ENCODE measurements at places on chromosomes 16 and 17.

DNA sequence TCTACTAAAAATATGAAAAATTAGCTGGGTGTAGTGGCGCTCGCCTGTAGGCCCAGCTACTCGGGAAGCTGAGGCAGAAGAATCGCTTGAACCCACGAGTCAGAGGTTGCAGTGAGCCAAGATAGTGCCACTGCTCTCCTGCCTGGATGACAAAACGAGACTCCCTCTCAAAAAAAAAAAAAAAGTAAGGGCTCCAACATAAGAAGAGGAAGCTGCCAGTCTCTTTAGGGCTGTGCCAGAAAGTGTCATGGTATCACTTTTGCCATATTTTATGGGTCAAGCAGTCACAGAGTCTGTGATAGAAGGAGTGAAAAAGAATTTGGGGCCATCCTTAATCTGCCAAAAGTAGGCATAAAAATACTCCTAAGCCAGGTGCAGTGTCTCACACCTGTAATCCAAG, 1.4 kb upstream of the PIPOX start:
- DNase-seq, result no peak

DNA sequence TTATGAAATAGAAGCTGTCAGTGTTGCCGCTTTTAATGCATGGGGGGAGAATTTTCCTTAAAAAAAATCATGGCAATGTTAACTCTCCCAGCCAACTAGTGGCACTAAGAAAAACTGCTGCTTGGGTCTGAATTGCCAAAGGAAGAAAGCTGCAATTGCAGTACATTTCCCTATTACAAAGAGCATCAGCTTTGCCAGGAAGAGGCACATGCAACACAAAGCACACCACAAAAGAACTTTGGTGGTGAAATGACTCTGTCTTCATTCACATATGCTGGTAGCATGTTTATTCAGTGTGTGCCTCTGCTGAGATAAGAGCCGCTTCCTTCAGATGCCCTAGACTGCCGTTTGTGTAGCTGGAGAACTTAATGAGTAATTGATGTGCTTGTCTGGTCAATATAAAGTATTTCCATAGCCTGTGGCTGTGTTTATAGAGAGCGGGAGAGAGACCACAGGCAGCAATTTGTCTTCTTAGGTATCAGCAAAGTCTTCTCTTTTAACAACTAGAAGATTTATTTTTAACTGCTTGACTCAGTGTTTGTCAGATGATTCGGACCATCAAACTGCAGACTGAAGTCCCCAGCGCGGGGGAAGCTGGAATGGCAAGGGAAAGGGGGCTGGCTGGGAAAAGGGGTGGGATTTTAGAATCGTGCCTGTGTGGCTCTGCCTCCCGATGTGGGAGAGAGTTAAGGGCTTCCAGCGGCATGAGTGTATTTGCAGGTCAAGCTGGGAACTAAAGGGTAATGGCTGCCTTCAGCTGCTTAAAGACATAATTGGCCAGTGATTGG, 115.1 kb downstream of the MRTFB start:
- no peak for DNase-seq

DNA sequence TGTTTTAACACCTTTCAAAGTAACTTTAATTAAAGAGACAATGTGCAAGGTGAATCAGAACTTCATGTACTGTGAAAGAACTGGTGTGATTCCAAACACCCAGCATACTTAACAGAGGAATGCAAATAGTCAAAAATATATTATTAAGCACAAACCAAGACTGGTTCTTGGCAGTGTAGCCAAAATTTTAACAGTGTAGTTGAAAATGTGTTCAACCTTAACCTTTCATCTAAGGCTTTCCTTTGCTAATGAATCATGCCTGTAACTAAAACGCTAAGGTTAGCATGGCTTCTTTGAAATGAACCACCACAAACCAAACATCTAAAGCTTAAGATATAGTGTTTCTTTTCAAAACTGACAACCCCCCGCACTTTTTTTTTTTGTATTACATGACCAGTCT, 146.3 kb upstream of the AXIN2 start:
- no peak for DNase-seq

GRCh38 chr17:42494673-42495072, 36.0 kb downstream of the ATP6V0A1 start:
- DNase-seq, result no peak

DNA sequence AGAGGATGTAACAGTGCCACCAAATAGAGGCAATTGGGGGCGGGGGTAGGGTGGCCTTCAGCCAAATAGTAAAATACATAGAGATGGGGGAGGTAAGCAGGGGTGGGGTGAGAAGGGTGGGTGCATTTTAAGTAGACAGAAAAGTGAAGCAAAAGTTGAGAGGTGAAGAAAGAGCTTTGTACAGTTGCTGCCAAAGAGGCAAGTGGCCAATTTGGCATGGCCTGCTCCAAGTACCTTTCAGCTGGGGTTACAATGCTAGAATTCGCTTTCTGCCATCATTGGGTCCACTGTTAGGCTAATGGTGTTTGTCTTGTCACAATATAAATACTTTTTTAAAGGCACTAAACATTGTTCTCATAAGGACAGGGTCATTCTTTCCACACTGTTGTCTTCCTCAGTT, 5.2 kb upstream of the TMEM97 start:
- DNase-seq, result no peak

DNA sequence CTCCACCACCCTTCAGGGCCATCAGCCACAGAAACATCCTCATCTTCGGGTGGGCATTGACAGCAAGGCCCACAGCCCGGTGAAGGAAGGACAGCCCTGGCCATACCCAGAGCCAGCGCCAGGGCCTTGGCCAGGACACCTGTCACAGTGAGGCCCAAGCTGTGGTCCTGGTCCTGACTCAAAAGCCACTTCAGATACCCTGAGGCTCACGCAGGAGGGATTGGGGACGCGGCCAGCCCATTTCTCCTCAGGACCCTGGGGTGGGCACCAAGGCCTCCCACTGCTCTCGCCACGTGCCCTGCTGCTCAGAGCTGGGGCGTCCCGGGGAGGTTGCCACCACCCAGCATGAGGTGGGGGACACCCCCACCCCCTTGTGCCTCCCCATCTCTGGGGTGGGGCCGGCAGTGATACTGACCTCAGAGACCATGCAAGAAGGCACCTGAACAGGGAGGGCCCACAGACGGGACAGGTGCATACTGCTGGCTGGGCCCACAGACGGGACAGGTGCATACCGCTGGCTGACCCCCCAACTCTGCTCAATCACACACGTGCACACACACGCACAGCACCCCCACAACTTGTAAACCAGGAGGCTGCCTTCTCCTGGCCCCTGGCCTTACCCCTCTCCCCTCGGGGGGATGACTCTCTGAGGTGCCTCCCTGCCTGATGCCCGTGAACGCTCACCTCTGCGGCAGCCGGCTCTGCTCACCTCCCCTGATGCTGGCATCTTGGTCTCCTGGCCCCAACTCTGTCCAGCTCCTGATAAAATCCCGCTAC, 14.2 kb downstream of the SLC7A5 start:
- no peak for DNase-seq

GRCh38 chr17:30449480-30449879, 27.7 kb upstream of the GOSR1 start:
- DNase-seq, result no peak

GRCh38 chr17:69608808-69609472, 194.4 kb downstream of the MAP2K6 start:
- no peak for DNase-seq

GRCh38 chr16:14513389-14514107, 116.5 kb downstream of the PARN start:
- no peak for DNase-seq

DNA sequence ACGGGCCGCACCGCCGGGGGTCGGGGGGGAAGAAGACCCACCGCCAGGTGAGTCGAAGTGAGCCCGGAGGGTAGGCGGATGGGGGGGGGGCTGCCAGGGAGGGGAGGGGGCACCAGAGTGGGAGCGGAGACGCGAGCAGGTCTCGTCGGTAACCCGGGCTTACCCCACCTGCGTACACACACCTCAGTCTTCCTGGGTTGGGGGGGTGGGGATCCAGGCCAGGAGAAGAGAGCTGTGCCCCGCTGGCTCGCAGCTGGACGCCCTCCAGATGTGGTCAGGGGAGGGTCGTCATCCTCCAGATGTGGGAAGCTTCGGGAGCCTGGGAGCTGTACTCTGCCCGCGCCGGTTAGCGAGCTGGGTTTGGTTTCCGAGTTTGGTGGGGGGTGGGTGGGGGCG, 1.2 kb downstream of the CACNA1G start:
- no peak for DNase-seq

GRCh38 chr17:13520899-13521572, 80.7 kb downstream of the HS3ST3A1 start:
- no peak for DNase-seq

DNA sequence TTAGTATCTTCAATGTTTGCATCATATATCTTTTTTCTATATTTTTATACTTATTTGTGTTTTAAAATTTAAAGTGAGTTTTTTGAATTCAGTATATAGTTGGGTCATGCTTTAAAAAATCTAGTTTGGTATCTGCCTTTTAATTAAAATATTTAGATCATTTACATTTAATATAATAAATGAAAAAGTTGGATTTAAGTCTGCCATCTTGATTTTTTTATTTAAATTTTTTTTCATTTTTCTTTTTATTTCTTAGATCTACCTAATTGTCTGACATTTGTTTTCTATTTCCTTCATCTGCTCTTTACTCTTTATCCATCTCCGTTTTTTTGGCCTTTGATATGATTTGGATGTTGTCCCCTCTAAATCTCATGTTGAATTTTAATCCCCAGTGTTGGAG, 50.0 kb upstream of the N4BP1 start:
- no peak for DNase-seq

GRCh38 chr16:59013930-59014329, 279.8 kb upstream of the GOT2 start:
- DNase-seq, result no peak

DNA sequence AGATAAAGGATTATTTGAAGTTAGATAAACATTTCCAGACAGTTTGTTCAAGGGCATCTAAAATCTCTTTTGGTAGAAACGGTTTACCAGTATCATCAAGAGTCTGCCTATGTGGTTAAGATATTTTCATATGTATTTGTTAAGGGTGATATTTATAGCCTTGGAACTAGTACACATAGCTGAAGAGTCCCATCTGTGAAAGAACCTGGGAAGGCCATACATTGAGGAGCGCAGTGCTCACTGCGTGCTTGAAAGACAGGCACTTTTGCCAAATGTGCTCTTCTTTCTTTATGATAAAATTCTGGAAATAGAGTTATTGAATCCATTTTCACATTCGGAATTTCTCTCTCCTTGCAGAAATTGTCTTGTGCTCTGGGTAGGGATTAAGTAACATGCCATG, 7.7 kb downstream of the IGSF6 start:
- no peak for DNase-seq

DNA sequence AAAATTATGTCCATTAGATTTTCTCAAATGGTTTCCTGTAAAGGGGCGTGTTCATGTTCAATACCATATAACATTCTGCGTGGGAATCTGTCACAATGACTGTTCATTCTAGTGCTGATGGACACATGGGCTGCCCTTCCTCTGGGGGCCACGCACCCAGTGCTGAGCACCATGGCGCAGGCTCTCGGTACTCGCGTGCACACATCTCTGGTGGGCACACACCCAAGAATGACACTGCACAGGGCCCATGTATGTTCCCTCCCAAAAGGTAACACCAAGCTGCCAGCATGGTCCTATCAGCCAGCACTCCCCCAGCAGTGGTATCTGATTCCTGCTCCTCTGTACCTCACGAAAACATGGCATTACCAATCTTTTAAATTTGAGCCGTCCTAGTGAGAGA, 13.7 kb downstream of the B9D1 start:
- no peak for DNase-seq

GRCh38 chr16:88048985-88049384, 97.8 kb downstream of the BANP start:
- DNase-seq, result no peak

DNA sequence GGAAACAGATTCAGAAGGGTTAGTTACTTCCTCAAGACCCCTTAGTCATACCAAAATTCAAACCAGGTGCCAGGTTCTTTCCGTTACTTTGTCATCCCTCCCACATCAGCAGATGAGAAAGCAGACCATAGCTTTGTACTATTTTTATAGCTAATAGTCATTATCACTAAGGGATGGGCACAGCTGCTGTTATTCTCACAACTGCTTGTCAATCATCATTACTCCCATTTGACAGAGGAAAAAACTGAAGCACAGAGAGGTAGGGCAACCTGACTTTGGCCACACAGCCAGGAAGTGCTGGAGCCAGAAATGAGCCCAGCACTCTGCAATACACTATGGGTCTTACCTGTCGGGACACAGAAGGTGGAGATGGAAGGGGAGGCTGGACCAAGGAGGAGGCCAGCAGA, 30.0 kb downstream of the TEKT5 start:
- no peak for DNase-seq

DNA sequence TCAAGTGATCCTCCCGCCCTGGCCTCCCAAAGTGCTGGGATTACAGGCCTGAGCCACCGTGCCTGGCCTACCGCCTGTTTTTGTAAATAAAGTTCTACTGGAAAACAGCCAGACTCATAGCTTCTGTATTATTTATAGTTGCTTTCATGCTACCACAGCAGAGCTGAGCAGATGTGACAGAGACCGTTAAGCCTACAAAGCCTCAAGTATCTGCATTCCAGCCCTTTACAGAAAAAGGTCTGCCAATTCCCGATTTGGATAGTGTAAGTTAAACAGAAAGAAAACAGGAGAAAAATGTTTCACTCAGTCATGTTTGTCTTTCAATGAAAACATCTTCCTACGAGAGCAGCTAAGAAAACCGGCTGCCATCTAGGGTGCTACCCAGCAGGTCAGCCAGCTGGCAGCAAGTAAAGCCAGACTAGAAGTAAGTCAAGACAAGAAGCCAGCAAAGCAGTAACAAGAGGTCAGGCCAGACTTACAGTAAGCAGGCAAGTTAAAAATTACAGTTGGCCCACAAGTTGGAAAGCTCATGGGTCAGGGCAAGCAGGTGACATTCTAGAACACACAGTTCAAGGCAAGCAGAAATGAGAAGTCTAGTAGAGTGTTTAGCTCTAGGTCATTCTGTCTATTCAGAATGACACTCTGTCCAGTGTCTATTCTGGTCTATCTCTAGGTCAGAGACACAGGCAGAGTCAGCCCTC, 17.7 kb downstream of the NCBP3 start:
- no peak for DNase-seq

DNA sequence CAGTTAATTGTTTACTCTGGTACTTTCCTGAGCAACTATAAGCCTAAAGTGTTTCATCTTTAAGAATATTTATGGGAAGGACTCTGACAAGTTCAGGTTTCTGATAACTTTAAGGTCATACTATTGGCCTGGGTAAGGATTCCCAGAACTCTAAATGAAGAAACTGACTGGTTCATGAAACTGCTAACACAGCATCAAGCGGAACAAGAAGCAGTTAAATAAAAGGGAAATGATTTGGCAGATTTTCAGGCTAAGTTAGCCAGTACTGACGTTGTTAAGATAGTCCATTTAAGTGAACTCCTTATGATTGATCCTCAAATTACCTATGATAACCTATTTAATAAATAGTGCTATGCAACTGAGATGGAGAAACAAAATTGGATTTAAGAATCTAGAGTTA, 101.6 kb upstream of the CES5A start:
- no peak for DNase-seq

- DNase-seq, result no peak
Measured at GRCh38 chr17:43342589-43342890, 56.3 kb upstream of the ARL4D start.

GRCh38 chr16:52896478-52897164, 156.1 kb downstream of the CHD9NB start:
- DNase-seq, result no peak

- DNase-seq, result no peak
Measured at GRCh38 chr16:28820016-28820415, 2.8 kb upstream of the ATXN2L start.

- no peak for DNase-seq
Measured at GRCh38 chr17:1509290-1509881, 7.0 kb downstream of the INPP5K start.

Data from activated CD8-positive, alpha-beta T cell treated with anti-CD3 and anti-CD28 coated beads, Interleukin-2, amount 10 ng/mL, durations not matched to agents 7 days and 5 days (primary cell).